ENCODE measurements at places on chromosomes 12 and 14. TPM values are rescaled to one million over a fixed set of nuclear protein-coding genes. Genes with fewer than 3 reads are reported as not detected.

CCDC38 gene
- total RNA-seq, result not detected

NANOG gene
- not detected for total RNA-seq

INHBC gene
- not detected for total RNA-seq

KRT8 gene
- 4,597 TPM for total RNA-seq

Measured in colonic mucosa (tissue), 4 donors.